ENCODE measurements at places on chromosomes 4 and X.
A peak's percentile ranks its signal among the peaks of the same experiment; 100 is the strongest.

DNA sequence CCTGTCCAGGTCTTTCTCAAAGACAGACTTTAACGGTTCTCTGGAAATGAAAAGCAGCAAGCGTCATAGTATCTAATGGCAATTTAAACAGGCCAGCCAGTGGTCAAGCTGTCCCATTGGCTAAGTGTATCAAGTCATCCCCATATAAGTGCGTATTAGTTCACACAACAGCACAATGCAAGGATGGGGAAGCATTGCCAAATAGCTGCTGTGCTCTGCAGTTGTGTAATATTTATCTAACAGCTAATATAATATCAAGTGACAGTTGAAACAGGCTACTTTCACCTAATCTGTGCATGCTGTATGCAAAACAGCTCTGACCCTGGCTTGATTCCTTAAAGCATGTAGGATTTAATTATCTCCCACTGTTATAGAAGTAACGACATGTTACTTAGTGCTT lies 134.8 kb upstream of the PPARGC1A start:
- no peak for DNase-seq

GRCh38 chr4:177093964-177094363 lies 215.7 kb upstream of the NEIL3 start:
- DNase-seq: no peak

DNA sequence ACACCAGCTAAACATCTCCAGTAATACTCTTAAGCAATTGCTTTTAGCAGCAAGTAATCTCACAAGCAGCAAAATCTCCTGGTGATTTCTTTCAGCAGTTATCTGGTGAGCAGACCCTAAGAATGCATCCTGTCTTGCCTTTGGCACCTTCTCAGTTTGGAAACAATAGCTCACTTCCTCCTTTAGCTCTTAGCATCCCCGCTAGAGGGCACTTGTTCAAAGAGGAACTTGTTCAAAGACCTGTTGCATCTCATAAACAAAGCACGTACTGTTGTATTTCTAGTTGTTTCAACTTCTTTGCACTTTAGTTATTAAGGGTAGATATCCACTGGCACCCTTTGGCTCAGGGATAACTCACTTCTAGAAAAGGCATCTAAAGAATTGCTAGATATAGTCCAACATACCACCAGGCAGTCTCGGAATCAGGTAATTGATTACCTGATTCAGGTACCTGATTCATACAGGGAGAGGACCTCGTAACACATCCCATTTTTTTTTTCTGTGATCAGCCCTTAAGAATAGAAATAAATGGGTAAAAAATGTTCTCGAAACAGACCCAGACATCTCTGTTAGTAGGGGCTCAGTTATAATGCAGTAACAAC lies 81.9 kb upstream of the QRFPR start:
- peak; percentile 85 for DNase-seq

DNA sequence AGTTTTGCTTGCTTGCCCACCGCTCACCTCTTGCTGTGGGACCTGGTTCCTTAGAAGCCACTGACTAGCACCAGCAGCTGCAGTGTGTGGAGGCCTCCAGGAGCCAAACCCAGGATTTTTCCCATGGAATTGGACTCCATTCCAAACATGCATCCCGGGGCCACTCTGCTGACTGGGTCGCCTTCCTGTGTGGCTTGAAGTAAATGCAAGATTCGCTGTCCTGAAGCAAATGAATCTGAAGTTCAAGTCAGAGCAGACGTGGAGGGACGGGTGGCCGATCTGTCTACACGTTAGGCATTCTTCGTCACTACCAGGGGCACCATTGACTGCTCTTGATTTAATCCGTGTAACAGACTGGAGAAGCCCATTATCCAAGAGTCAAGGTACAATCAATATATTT lies 109.0 kb downstream of the SHOX start:
- no peak for DNase-seq

- DNase-seq: no peak
These were observed 125.1 kb downstream of the HS6ST2 start for GRCh38 chrX:132833373-132833772.

GRCh38 chrX:149829751-149830191 lies 48.0 kb downstream of the MAGEA9 start:
- peak; percentile 25 for DNase-seq

DNA sequence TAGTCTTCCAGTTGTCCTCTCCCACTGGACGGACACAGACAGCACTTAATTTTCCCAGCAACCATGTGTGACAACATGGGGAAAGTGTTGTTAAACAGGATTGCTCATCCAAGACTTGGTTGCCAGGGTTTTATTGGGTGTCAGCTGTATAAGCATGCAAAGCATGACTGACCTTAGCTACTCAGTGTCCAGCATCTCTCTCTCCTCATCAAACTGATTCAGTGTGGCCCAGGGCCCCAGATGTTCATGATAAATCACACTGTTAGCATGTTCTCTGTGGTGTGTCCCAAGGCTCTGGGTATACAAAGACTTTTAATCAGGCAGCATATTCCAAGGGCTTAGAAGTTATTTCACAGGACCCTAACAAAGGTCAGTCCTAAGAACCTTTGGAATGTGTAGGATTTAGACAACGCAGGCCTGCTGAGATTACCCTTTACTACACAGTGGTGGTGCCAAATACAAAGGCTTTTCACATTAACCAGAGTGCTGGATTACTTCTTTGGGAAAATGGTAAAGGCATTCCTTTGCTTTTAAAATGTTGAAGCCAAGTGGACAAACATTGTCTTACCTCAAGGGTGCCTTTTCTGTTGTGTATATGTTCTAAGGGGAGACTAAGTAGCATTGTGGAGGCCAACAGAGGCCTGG lies 213.3 kb downstream of the GLUD2 start:
- peak; percentile 84 for DNase-seq

DNA sequence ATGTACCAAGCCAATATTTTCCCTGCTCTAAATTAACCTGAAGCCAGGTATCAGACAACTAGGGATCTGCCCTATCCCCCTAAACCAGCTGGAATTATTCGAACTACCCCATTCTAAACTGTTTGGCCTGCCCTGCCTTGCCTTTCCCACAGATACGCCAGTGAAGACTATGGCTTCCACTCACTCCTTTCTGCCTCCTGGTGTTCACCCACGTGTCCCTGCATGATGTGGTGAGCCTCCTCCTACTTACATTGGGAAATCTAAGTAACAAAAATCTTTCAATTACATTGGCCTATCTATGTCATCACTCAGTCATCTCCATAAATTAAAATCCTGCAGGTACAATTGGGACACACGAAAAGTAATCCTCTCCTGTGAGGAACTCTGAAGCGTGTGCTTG lies 6.1 kb upstream of the LDOC1 start:
- no peak for DNase-seq

DNA sequence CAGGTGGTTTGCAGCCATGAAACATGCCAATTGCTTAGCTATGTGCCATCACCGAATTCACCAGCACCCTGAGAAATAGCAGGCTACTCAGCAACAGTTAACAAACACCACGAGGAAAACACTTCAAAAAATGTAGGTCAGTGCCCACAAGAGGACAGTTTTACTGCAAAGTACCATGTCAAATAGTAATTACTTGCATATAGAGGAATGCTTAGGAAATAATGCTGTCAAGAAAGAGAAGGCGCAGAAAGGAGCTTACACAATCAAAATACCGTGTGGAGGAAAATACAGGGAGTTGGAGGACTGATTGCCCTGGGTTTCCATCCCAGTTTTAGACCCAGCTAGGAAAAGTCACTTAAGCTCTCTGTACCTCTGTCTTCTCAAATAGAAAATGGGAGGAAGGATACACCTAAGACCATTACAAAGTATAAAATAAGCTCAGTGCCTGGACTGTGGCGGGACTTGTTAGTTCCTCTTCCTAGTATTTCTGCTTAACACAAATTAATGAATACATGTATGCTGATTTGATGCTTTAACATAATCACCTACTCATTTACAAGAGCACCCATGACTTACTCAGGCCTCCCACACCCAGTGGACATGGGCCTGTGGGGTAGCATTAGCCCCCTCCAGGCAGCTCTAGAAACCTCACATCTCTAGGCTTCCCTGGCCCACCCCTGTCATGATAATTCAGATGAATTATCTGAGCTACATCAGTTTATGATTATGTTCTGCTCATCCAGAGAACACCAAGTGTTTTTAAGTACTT lies 44.5 kb upstream of the IL21 start:
- no peak for DNase-seq

DNA sequence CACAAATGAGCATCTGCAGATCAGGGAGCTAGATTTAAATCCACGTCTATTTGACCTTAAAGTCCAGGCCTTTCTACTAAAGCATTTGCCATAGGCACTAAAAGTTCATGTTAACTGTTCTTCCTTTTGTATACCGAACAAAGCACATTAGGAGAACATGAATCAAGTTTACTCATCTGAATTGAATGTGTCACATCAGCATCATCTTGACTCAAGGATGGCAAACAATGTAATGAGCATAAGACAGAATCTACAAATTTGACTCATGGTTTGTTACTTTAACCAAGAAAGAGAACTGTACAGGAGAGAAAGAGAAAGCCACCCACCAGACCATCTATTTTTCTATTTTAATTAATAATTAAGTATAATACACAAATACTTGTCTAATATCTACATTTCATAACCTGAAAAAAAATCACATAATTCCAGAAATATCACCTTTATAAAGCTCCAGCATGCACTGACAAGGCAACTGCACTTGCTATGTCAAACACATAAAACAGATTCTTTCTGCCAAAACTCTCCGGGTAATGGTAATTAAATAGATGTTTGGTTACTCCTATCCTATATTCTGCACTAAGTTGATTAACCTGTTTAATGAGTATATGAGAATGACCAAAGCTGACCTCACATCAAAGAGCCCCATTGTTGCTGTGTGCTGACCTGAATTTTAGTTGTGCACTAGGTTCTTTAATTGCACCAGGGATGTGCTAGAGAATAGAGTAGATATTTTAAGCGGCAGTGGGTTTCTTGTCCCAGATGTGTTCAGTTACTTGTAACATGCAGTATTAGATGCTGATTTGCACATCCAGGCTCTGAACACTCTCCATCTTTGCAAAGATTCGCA lies 42.5 kb upstream of the LEF1 start:
- DNase-seq: no peak

DNA sequence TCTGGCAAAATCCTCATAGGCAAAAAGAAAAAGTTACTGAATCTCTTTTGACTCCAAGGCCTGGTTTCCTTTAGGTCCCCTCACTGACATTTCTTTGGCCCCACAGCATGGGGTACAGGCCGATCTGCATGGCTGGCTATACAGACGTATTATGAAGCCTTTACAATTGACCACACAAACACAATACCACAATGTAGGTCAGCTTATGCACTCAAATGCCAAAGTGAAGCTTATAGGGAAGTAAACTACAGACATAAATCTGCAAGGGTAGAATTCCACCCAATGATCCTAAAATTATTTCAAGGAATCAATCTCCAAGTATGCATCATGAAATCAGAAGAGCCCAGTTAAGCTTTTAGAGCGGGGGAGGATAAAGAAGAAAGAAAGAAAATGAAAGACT lies 20.7 kb downstream of the STX18 start:
- peak; percentile 92 for DNase-seq

GRCh38 chrX:154458954-154459778 lies 1.1 kb downstream of the PLXNA3 start:
- peak; percentile 35 for DNase-seq

- DNase-seq: no peak
These were observed 5.8 kb upstream of the G3BP2 start for GRCh38 chr4:75678965-75679364.

DNA sequence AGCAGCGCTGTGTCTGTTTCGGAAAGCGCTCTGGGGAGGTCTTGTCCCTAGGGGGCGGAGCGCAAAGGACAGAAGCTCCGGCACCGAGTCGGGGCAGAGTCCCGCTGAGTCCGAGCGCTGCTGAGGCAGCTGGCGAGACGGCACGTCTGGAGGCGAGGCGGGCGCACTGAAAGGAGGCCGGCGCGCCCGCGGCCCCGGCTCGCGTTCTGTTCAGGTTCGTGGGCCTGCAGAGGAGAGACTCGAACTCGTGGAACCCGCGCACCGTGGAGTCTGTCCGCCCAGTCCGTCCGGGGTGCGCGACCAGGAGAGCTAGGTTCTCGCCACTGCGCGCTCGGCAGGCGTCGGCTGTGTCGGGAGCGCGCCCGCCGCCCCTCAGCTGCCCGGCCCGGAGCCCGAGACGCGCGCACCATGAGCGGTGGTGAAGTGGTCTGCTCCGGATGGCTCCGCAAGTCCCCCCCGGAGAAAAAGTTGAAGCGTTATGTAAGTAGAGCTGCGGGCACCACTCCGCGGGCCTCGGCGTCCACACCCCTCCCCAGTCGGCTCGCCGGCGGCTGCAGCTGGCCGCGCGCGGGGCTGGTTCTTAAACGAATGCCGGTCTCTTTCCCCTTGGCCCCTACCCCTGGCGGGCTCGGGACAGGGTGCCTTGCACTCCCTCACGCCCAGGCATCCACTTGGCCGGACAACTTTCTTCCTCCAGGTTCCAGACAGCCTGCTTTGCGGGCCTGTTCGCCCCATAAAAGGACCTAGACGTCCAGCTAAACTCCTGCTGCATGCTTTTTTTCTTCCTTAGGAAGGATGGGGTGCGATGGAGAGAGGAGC lies at the start of gene GAB1:
Gene GAB1, plus strand, starts transcription at position 96 of the 819 bp plus-strand sequence. Its CDS starts 313 bp downstream, at position 409.
- peak; percentile 94 for DNase-seq

- no peak for DNase-seq
These were observed 84.3 kb downstream of the PDLIM5 start for GRCh38 chr4:94536049-94536448.

DNA sequence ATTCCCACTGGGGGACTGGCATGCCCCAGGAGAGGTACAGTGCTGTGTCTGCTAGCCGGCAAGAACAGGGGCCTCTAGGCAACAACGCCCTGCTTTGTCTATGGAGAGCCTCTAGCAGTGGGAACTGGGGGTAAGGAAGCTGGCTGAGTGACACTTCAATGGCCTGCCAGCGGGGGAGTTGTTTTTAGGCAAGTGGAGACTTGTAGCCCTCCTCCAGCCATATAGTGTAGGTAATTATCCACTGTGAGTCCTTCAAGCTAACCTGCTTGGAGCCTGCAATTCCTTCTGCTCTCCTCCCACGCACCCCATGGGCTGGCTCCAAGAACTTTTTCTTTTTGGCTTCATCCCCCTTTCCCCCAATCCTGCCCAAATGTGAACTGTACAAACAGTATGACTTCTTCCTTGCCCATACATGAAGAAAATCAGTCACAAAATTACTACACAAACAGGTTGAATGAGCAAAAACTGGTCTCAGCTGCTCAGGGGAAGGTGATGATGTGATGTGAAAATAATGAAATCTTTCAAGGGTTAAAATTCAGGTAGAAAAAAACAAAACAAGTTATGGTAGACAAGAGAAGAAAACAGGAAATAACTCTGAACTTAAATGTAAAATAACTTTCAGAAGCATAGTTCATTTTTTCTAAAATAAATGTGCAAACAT lies 33.1 kb downstream of the LEF1 start:
- peak; percentile 89 for DNase-seq

- no peak for DNase-seq
These were observed 25.7 kb downstream of the SLC9B2 start for GRCh38 chr4:103050736-103051436.

- no peak for DNase-seq
These were observed 8.5 kb downstream of the RBM47 start for GRCh38 chr4:40621229-40621591.

DNA sequence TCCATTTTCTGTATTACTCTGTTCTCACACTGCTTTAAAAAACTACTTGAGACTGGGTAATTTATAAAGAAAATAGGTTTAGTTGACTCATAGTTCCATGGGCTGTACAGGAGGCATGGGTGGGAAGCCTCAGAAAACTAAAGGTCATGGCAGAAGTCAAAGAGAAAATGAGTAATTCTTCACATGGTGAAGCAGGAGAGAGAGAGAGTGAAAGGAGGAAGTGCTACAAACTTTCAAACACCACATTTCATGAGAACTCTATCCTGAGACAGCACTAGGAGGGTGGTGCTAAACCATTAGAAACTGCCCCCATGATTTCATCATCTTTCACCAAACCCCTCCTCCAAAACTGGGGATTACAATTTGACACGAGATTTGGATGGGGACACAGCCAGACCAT lies 108.0 kb upstream of the PBDC1 start:
- no peak for DNase-seq
